ENCODE measurements at places on chromosomes 4 and X. TPM values are rescaled to one million over a fixed set of nuclear protein-coding genes. Genes with fewer than 3 reads are reported as not detected.
A peak's percentile ranks its signal among the peaks of the same experiment; 100 is the strongest.

MAB21L2 gene
- not detected for total RNA-seq

NRK gene
- 0.77 TPM for total RNA-seq

KLF8 gene
- total RNA-seq = 1.0 TPM

SMIM10 gene
- total RNA-seq = 10.0 TPM

TMPRSS11B gene
- not detected for total RNA-seq

HSFX2 gene
- 0.26 TPM for total RNA-seq

LRP2BP gene
- 0.51 TPM for total RNA-seq

DNA sequence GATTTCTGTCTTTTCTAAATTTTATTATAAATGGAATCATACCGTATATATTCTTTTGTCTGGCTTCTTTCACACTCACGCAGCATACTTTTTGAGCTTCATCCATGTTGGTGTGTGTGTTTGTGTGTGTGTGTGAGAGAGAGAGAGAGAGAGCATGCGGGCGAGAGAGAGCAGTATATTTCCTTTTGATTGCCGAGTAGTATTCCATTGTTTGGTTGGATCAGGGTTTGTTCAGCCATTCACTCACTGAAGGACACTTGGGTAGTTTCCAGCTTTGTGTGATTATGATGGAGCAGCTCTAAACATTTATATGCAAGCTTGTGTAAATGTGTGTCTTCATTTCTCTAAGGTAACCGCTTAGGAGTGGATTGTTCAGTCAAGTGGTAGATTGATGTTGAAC is 3.1 kb upstream of the L1CAM start:
- no peak for DNase-seq

DNA sequence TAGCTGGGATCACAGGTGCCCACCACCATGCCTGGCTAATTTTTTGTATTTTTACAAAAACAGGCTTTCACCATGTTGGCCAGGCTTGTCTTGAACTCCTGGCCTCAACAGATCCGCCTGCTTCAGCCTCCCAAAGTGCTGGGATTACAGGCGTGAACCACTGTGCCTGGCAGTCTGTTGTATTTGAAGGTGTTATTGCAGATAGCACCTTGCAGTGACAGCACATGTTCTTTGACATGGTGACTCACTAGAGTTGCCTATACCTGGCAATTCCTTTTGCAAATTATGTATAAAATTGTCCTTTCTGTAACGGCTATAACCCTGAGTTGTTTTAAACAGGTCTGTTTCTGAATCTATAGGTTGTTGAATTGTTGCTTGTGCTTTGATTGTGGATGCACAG is 7.9 kb downstream of the OGT start:
- no peak for DNase-seq

GRCh38 chrX:107716118-107716684 is 59.4 kb downstream of the TSC22D3 start:
- DNase-seq = peak; percentile 49

DNA sequence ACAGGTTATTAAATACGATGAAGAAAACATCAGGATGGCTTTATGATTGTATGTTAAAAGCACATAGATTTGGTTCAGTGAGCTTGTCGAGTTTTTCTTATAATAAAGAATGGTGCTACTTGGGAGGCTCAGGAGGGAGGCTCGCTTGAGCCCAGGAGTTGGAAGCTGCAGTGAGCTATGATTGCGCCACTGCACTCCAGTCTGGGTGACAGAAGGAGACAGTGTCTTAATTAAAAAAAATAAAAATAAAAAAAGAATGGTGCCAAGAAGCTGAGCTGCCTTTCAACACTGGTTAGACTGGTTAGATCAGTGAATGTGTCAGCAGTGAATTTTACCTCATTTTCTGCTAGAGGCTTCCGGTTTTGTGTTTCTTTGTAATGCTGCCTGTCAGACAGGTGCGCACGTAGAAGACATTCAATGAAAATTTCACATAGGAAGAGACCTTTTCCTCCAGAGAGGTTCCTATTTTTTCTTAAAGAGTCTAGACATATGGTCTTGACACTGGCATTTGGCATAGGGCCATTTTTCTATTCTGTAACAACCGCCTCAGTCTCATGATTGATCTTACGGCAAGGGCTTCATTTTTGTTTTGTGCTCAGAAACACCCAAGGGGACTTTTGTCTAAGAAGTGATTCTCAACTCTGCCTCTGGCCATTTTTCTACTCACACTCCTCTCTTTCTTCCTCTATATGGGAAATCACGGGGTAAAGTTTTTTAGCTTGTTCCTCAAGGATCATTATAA is 15.0 kb upstream of the ARSF start:
- DNase-seq = no peak

DNA sequence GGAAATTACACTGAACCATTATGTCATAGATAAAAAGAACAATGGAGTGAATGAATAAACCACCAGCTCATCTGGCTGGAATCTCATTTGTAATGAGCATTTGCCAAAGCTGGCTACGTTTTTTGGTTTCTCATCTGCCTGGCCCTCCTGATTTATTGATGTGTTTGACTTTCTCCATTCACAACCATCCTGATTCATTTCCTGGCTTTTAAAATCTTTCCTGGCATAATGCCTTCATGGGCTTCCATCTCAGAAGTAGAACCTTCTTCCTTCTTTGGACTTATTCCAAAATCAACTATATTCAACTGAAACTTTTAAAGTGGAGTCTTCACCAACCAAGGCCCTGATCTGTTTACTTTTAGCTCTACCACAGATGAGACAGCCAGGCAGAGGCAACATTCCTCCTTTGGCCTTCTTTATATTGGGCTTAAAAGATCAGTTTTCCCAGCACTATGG is 36.0 kb upstream of the ARSJ start:
- peak; percentile 99 for DNase-seq

GRCh38 chrX:70253377-70254062 is 6.5 kb downstream of the P2RY4 start:
- DNase-seq = peak; percentile 39

DNA sequence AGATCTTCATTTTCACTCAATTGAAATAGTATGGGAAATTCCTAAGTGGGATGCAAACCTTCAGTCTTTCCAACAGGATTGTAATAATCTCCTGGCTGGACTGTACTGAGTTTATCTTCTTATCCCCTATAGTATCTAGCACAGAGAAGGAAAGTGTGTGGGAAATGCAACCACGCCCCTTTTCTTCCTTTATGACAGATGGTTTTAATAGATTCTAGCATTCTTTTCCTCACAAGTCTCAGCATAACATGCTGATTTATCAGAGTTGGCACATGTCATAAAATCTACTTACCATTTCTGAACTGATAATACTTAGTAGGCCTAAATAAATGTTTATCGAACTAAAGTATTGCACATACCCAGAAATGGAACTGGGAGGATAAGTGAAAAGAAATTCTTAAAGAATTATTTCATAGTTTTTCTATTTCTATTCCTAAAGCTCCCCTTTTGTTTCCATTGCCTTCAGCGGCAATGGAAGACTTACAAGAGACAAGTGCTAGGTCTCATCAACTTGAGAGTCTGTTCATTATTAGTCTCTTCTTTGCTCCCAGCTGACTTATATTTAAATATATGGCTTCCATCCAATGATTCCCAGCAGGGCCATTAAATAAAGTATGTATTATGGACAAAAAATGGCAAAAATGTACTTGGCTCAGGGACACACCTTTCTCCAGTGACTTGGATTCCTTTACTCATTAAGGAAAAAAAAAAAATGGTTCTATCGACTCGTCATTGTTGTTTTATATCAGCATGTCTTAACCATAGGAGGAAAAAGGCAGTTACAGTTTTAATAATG is 484.5 kb downstream of the IL1RAPL1 start:
- peak; percentile 21 for DNase-seq

DNA sequence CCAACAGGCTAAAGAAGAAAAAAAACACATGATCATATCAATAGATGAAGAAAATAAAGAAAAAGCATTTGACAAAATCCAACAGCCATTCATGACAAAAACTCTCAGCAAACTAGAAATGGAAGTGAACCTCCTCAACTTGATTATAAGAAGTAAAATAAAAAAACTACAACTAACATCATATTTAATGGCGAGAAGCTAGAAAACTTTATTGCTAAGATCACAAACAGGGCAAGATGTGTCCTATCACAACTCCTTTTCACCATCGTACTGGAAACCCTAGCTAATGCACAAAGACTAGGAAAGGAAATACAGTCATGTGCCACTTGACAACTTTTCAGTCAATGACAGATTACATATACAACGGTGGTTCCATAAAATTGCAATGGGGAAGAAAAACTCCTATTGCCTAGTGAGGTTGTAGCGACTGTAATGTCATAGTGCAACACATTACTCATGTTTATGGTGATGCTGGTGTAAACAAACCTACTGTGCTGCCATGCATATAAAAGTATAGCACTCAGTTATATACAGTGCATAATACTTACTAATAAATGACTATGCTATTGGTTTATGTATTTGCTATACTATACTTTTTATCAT is 12.1 kb upstream of the MANBA start:
- no peak for DNase-seq

DNA sequence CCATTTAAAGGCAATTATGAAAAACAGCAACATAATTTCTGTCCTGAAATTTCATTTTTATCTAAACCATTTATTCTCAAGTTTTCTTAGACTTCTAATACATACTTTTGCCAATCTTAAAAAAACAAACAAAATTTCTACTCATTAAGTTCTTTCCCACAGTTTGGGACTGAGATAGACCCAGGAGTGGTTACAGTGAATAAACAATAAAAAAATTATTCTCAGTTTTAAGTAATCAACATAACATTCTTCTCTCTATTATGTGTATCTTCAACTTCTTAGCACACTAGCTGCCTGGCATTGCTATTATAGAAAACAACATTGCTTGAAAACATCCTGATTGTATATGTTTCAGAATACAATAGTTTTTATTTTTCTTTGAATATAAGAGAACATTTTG is 532.8 kb downstream of the IL15 start:
- DNase-seq = no peak

DNA sequence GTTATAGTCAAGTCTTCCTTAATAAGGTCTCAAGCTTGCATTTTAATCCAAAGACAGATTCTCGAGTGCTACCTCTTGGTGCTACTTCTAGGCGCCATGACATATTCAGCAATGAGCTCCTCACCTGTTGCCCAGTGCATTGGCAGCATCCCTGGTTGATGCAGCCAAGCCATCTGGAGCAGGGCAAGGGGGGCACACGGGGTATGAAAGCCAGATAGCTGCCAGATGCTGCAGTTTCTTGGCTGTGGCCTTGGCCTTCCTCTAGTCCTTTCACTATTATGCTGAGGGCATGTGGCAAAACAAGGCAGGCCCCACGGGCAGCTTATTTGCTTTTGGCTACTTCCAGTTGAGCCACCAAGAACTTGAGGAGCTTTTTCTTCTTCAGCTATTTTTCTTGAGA is 168.6 kb upstream of the PGRMC2 start:
- no peak for DNase-seq

DNA sequence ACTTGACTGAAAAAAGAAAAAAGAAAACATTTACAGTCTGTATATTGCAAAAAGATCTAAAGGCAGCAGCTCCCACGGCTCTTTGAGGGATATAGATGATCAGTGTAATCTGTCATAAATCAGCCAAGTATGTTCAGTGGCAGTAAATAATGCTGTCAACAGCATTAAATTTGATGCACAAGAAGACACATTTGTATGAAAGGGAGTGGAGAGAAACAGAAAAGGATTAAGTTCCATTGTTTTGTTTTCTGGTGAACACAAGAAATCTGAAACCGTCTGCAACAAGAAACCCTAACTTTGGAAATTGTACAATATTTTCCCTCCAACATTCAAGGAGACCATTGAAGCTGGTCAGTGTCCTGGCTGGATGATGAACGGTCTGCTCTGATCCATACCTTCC is 27.6 kb upstream of the C1QTNF7 start:
- no peak for DNase-seq

GRCh38 chrX:39396358-39396995 is 595.2 kb downstream of the MID1IP1 start:
- no peak for DNase-seq

- no peak for DNase-seq
Observed at GRCh38 chr4:76548704-76549103, 113.7 kb downstream of the SHROOM3 start.

GRCh38 chrX:136291824-136292223 is 8.9 kb upstream of the ADGRG4 start:
- DNase-seq = no peak

DNA sequence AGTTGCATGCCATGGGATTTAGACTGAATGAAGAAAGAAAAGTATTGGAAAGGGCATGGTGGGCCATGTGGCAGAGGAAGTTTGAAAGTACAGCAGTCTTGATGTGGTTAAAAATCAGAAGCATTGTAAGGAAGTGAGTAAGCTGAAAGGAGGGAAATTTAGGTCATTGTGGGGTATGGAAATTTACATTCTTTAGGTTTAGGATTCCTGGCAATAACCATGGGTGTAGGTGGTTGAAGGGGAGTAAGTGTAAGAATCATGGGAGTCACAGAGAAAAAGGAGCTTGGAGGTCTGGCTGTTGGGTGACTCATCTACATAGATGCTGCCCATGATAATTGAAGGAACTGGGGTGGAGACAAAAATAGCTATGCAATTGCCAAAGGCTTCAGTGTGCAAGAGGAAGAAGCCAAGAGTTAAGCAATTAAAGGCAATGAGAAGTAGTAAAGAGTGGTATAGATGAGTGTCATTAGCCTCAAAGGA is 243.8 kb upstream of the LDB2 start:
- DNase-seq = peak; percentile 99

DNA sequence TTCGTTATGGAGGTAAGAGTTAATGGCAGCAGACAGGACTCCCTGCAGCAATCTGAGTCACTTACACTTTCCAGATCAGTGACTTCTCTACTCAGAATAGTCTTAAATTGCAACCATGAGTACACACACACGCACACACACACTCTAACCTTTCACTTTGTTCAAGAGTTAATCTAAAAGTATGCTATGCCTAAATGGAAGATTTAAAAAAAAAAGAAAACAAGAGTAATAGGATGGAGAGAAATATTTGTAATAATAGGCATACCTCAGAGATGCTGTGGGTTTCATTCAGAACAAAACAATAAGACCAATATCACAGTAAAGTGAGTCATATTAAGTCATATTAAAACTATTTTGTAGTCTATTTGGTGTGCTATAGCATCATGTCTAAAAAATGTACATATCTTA is 969.1 kb upstream of the PCDH10 start:
- DNase-seq = peak; percentile 91

DNA sequence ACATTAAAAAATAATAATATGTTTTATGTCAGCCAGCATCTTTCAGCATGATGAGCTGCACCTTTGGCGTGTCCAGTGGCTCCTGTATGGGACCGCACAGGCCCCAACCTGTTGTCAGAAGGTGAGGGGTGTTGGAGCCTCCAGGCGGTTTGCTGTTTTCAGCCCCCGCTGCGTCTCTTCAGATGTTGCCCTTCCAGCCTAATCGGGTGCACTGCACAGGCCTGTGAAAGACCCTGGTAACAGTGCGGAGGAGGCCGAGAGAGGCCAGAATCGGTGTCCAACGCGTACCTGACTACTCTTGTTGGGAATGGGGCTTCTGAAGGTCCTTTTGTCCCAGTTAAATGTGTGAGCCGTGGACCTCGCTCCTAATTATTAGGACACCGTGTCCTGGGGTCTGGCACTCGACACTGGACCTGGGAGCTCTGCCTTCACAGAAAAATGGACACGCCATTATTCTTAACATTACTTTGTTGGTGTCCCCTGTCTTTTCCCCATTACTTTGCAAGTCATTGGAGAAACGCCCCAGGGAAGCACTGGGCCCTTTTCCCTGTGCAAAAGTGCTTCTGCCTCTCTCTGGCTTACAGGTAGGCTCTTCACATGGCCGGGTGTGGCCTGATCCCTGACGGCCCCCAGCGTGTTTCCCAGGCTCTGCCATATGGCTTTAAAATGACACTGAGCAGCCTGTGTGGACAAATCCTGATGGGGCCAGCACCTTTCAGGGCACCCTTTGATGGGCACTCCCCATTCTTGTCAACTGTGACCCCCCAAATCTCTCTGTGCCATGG is 51.2 kb downstream of the TBC1D14 start:
- DNase-seq = no peak

GRCh38 chrX:72475338-72475737 is 97.3 kb downstream of the HDAC8 start:
- no peak for DNase-seq

Measured in fibroblast of lung (primary cell).